ENCODE measurements at places on chromosomes 16 and 17.
A peak's percentile ranks its signal among the peaks of the same experiment; 100 is the strongest.

DNA sequence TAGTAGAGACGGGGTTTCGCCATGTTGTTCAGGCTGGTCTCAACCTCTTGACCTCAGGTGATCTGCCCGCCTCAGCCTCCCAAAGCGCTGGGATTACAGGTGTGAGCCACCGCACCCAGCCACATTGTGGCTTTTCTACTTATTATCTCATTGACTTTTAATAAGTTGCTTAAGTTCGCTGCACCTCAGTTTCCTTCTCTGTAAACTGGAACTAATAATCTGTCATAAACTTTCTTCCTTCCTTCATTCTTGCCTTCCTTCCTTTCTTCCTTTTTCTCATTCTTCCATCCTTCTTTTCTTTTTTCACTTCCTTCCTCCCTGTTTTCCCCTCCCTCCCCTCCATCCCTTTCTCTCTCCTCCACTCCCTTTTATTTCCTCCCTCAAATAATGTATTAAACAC is 192.2 kb downstream of the MAF start:
- no peak for DNase-seq

- DNase-seq = no peak
Observed at GRCh38 chr16:87715658-87716057, 50.1 kb downstream of the KLHDC4 start.

DNA sequence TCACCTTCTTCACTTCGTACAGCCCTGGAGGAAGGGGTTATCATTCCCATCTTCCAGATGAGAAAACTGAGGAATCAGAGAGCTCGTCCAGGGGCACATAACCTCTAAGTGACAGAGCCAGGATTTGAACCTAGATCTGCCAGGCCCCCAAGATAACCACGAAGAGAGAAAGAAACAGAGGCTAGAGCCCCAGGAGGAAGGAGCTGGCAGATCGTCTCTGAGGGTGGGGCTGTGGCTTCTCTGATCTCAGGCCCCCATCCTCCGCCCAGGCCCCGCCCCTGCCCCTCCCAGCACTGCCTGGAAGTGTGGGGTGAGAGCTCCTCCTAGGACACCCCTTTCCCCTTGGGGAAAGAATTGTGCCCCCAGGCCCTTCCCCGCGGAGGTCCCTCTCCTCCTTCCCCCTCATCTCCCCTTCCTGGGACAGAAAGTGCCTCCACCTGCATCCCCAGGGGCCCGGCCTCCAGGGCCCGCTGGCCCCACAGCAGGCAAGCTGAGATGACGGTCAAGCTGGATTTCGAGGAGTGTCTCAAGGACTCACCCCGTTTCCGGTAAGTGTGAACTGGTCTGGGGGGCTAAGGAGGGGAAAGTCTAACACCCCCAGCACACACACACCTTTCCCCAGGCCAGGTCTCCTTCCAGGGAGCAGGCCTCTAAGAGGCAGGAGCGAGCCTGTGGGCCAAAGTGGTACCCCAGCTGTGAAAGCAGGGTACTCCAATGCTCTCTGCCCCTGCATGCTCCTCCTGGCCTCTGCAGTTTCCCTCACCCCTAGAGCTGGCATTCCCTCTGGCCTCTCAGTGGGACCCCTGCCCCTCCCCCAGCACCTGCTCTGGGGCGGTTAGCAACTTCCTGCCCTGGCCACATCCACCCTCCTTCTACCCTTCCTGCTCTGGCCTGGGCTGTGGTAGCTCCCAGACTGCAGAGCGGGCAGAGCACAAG is at the start of gene ACAP1:
TSS of gene ACAP1 (plus strand) at position 290 of the 936 bp plus-strand sequence. CDS start at position 496, 206 bp downstream.
- DNase-seq = no peak

GRCh38 chr16:69367980-69368379 is 16.4 kb upstream of the TMED6 start:
- no peak for DNase-seq

- DNase-seq = no peak
Observed at GRCh38 chr16:58399718-58400633, 7.7 kb downstream of the GINS3 start.

DNA sequence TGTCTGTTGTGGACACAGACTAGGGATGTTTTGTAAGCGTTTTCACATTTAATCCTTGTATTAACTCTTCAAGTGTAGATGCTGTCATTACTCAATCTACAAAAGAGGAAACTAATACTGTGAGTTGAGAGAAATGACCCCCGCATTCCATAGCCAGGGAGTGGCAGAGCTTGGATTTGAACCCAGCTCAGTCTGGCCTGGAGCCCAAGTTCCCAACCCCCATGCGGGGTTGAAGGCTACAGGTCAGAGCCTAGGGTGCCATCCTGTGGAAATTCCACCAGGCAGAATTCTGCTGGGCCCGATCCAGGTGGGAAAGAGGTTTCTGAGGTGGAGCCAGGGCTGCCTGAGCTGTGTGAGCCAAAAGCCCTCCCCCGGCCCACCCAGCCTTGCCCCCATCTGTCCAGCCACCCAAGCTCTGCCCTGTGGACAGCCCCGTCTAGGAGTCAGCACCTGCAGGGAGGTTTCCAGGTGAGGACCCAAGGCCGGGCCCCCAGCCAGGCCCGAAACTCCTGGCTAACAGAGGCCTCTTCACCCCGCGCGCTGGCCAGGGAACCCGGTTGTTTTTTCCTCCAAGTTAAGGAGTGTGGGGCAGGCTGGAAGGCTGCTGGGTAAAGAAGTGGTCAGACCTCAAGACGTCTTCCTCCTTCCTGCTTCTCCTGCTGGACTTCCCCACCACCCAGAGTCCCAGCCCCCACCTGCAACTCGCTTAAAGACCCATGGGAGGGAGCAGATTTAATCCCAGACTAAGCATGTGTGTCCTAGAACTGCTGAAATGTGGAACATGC is 5.7 kb downstream of the MMP15 start:
- no peak for DNase-seq

DNA sequence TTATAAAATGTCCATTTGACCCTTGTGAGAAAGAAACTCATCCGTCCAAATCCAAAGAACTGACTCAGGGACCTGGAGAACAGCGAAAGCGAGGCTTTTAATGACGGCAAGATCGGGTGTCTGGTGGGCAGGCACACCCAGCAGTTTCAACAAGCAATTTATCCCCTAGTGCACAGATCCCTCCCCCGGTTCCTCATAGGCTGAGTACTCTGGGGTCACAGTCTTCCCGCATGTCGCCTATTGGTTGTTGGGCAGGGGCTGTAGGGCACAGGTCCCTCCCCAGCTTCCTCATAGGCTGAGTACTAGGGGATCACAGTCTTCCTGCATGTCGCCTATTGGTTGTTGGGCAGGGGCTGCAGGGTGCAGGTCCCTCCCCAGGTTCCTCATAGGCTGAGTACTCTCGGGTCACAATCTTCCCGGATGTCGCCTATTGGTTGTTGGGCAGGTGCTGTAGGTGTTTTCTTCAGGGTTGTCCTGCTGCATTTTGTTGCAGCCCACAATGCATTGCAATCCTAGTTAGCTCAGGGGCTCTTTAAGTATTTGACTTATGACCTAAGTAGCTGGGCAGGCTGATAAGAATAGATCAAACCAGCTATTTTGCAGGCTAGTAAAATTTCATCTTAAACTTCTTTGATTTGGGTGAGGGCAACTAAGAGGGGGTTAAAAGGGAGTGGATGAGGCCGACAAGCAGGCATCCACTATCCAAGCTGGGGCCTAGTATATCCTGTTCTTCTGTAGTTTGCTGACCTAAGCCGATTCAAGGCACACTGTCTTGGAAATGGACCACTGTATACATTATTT is 3.6 kb upstream of the UTS2R start:
- peak; percentile 92 for DNase-seq

DNA sequence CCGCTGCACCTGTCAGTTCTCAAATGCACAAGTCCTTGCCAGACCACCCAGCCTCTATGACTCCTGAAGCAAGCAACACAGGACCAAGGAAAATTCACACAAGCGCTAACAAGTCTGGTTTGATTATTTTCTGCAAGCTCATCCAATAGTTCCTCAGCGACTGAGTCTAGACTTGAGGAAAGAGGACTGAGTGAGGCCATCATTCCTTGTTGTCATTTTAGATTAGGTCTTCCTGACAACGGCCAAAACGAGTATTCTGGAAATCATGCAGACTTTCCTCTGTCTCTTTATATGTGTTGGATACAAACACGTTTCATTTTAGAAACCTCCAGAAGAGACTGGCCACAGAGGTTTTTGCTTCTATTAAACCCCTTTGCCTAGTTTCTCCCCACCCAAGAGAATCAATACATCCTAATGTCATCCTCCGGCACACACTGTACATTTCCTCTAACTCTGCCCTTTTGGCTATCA is 561 bp downstream of the CCDC47 start:
- no peak for DNase-seq

GRCh38 chr16:56848955-56849689 is 15.9 kb upstream of the SLC12A3 start:
- no peak for DNase-seq

GRCh38 chr17:65228734-65229620 is 91.8 kb downstream of the RGS9 start:
- no peak for DNase-seq

DNA sequence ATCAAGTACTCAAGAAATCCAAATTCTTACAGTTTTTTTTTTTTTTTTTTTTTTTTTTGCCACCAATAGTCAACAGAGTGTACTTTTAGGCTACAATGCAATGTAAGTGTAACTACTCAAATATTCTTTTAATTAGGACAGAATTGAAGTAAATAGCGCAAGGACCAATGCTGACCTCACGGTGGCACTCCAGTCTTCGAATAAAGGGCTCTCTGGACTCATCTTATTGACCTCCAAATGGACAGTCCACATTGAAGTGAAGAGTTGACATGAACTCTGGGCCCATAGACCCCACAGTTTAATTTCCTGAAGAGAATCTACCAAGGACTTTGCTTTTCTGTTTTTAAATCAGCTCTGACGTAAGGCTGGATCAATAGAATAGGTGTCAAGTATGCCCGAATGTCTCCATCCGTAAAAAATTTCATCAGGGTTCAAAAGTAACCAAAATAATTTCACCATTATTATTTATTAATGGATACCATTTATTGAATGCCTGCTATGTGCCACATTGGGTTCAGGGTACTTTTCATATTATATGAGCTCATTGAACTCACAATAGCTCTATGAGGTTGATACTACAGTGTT is 7.3 kb upstream of the DDX52 start:
- no peak for DNase-seq

GRCh38 chr17:66711881-66712321 is 123.0 kb upstream of the CACNG5 start:
- DNase-seq = no peak

- DNase-seq = no peak
Observed at GRCh38 chr17:68950725-68951124, 4.5 kb downstream of the ABCA8 start.

- DNase-seq = no peak
Observed at GRCh38 chr17:65730711-65731169, 169.3 kb upstream of the AXIN2 start.

- DNase-seq = no peak
Observed at GRCh38 chr17:72813481-72813880, 279.0 kb downstream of the SLC39A11 start.

- DNase-seq = no peak
Observed at GRCh38 chr17:29930409-29931010, 482 bp upstream of the SSH2 start.

DNA sequence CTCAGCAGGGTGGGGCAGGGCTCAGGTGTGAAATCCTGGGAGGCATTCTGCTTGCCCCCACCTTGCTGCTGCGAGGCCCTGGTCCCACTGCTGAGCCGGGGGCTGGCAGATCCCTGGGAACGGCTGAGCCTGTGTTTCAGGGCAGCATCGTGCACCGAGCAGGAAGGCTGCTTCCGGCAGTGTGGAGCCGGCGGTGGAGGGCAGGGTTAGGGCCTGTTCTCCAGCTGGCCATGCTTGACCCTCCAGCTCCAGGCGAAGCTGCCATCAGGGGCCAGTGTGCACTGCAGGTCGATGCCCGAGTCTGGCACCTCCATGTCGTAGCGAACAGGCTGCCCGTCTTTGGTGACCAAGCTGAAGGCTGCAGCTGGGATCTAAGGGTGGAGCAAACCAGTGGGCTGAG is 2.5 kb upstream of the SPATA32 start:
- no peak for DNase-seq

GRCh38 chr16:69397821-69398521 is 12.2 kb upstream of the TERF2 start:
- no peak for DNase-seq

DNA sequence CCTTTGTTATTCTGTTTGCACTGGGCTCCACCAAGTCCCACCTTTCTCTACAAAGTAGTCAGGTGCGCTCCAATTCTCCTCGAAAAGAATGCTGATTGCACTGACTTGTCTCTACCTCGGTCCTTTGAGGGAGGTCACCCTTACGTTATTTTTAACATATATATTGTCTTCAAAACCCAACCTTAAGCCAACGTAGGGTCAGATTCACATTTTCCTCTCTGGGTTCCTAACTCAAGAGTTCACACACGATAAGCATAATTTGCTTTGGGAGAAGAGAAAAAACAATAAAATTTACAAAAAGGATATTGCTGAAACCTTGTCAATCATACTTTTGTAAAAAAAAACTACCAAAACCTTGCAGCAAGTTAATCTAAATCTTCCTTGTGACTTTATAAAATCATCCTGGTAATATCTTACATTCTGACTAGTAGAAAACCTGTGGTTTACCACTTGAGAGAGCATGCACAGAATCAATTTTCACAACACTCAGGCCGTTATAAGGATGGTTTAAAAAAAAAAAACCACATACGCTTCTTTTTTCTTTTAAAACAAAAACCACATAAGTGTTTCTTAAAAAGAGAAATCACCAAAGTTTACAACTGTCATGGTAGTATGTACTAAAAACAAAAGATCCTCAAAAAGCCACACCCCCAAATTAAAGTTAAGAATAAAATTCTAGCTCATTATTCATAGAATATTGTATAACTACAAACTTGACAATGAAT is 72.2 kb upstream of the TRAP1 start:
- DNase-seq = no peak

GRCh38 chr17:29240968-29241963 is 5.4 kb upstream of the CRYBA1 start:
- no peak for DNase-seq

GRCh38 chr16:56866955-56867830 is 2.2 kb downstream of the SLC12A3 start:
- no peak for DNase-seq

DNA sequence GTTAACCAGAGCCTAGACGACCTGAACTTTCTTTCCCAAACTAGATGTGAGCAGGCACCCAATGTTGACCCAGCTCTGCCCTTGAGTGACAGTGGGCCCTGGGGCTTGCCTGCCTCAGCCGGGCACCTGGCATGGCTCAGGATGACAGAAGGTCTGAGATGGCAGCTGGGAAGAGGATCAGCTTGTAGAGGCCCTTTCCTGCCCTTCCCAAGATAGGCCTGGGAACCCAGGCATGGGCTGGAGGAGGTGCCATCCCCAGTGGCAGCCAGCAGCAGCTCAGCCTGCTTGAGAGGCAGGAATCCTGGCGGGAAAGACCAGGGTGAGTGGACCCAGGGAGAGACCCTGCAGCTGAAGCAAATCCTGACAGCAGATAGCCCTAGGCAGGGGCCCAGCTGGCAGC is 59.1 kb downstream of the PIPOX start:
- DNase-seq = no peak

DNA sequence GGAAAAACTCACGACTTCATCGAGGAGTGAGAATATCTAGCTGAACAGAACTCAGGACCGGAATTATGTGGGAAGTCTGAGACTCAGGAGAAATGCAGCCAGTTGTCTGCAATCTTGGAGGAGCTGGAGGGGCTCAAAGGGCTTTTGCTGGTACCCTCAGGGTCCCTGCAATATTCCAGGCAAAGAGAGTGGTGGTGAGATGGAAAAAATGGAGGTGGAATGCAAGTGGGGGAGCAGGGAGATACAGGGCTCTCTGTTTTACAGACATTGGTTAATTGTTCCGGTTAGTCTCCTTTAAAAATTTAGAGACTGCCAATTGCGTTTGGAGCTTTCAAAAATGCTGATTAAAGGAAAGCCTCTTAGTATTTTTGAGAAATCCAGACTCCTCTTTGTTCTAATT is 18.2 kb upstream of the HP start:
- DNase-seq = no peak

- no peak for DNase-seq
Observed at GRCh38 chr16:30637944-30638343, 12.8 kb upstream of the PRR14 start.

All from NCI-H1048 (cell line).